HCT116 (cell line): ENCODE measurements at places on chromosomes 6 and 20. TPM values are rescaled to one million over a fixed set of nuclear protein-coding genes. Genes with fewer than 3 reads are reported as not detected.

- DNase-seq = no peak
These were observed 25.7 kb downstream of the KCNG1 start for GRCh38 chr20:50996901-50997865.

GRCh38 chr6:41622206-41622988 lies 15.9 kb upstream of the MDFI start:
- DNase-seq = no peak

DNA sequence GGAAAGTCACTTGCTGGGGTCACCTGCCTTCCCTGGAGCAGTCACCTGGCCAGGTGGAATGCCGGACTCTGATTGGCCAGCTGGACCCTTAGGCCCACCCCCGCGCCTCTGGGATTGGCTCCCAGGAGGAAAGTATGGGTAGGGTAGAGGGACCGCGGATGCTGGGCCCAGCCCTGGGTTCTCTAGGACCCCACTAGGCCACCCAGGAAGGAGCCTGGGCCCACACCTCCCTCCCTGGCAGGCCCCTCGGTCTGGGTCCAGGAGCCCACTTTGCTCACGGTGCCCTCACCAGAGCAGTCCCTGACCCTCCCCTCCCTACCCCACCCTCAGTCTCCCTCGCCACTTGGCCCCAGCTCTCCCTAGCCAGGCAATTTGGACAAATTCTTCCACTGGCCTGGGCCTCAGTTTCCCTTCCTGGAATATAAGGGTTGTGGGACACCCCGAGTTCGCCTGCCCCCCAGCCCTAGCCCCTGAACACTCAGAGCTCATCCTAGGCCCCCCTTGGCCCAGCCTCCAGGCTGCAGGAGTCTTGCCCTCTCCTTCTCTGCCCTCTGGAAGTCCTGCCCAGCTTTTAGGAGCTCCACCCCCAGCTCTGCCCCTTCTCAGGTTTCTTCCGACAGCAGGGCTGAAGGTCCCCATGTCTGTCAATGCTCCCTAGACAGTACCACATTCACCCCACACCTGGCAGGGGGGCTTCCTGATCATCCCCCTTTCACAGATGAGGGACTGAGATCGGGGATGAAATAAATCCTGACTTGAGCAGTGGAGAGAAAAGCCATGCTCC lies 299.6 kb downstream of the TAF4 start:
- DNase-seq = no peak

DNA sequence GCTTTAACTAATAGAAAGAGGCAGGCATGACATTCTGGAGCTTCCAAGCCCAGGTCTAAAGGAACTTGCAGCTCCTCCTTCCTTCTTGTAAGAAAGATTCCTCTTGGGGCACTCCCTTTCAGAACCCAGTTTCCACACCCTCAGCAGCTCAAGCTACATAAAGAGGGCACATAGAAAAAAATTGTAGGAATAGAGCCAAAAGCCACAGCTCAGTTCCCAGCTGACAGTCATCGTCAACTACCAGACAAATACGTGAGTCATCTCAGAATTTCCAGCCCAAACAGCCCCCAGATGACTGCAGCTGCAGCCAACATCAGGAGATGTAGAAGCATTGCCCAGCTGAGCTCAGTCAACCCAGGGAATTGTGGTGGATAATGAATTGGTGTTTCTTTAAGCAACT lies 349.8 kb upstream of the ARID1B start:
- DNase-seq = no peak

GRCh38 chr6:17011985-17012384 lies 89.9 kb upstream of the STMND1 start:
- no peak for DNase-seq

DNA sequence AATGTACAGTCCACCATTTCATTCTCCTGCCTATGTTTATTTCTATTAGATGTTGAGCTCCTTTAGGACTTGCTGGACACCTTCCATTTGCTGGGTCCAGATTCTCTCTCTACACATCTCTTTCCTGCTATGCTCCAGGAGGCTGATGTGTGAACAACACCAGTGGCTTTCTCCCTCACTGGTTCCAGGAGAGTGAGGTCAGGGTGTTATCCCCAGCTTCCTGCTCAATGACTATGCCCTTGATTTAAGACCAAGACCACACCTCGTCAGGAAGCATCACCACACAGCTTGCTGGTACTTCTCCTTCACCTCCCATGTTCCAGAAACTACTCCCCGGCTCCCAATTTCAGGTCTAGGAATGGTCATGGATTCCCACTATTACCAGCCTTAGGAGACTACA lies 31.3 kb upstream of the E2F3 start:
- DNase-seq = no peak

DNA sequence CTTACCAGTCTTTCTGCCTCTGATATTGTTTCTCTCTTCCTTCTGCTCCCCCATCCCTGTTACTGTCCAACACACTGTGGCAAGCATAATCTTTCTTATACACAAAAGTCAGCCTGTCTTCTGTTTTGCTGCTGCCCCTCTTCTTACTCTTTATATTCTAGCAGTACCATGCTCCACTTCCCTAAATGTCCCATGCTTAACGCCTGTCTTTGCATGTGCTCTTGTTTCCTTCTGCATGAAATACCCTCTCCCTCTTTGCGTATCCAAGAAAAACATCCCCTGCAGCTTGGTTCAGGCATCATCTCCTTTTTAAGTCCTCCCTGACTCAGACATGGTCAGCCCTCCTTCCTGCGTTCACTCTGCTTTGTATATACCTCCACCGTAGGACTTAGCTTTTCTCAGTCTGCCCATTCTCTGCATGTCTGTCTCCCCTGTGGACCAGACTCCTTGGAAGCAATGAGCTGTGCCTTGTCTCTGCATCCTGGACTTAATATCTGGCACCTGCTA lies 103.9 kb downstream of the CTNNBL1 start:
- no peak for DNase-seq

Gene MOXD1
- total RNA-seq = 1.0 TPM

Gene COMMD7
- total RNA-seq = 13.2 TPM

DNA sequence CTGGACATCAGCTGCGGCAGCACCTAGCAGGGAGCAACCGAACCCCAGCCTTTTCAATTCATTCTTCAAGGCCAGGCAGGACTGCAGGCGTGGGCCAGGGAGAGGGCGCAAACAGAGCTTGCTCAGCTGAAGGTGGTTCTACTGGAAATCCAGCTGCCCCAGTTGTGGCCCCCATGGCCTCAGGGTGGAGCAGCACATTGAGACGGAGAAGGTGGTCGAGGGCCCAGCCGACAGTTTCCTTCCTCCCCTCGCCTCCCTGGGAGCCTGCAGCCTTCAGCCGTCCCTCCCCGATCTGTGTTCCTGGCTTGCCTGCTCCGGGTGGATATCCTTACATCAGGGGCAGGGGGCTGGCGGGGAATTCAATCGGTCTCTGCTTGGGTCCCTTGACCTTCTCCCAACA lies 217.8 kb downstream of the ANKRD60 start:
- DNase-seq = no peak

DNA sequence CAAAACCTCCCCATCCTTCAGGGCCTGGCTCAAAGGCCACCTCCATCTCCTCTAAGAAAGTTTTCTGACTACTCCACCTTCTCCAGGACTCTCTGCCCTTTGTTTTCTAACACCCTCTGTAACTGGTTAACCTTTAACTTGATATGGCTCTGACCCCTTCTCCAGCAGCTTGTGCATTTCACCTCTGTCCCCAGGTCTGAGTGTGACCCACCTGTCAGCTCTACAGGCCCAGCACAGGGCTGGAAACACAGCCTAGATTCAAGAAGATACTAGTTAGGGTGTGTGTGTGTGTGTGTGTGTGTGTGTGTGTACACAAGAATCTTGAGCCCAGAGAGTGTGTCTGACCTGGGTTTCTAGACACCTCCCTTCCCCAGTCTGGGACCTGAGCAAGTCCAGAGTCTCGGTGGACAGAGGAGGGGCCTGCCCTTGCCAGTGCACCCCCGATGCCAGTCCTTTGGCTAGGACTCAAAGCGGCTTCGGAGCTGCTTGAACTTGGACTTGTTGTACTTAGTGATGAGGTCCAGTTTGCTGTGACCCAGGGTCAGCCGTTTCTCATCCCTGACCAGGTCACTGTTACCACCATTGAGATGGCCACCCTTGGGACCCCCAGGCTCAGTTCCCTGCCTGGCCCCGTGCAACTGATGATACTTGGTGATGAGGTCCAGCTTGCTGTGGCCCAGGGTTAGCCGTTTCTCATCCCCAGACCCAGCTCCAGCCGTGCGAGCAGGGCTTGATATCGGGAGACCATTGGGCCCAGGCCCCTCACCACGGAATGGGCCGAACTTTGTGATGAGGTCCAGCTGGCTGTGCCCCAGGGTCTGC lies 1.7 kb upstream of the EIF6 start:
- no peak for DNase-seq

Gene KIAA1755
- not detected for total RNA-seq

DNA sequence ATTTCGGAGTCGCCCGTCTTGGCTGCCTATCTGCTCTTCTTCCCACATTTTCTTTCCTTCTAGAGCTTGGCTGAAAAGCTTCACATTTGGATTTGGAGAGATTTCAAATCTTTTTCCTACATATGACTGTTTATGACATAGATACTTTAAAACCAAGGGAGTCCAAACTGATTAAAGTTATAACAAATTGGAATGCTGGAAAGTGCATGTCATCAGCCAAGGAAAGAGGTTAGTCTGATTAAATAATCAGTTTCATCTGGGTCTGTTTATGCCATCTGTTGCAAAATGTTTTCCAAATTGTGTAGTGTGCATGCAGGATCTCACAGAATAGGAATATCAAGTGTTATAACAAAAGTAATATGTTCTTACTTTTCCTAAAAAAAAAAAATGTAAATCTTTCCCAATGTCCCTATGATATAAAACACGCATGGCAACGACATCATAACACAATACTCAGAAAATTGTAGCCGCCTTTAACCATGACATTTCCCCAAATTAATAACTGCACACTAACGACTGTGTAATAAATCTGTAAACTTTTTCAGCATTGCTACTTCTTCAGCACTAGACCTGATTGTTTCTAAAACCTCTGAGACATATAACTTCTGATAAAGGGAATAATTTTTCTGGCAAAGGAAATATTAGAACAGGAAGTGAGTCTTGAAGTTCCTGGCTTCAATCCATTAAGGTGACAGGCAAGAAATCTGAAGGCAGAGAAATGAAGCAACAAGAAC lies 230.2 kb upstream of the FOXQ1 start:
- no peak for DNase-seq

DNA sequence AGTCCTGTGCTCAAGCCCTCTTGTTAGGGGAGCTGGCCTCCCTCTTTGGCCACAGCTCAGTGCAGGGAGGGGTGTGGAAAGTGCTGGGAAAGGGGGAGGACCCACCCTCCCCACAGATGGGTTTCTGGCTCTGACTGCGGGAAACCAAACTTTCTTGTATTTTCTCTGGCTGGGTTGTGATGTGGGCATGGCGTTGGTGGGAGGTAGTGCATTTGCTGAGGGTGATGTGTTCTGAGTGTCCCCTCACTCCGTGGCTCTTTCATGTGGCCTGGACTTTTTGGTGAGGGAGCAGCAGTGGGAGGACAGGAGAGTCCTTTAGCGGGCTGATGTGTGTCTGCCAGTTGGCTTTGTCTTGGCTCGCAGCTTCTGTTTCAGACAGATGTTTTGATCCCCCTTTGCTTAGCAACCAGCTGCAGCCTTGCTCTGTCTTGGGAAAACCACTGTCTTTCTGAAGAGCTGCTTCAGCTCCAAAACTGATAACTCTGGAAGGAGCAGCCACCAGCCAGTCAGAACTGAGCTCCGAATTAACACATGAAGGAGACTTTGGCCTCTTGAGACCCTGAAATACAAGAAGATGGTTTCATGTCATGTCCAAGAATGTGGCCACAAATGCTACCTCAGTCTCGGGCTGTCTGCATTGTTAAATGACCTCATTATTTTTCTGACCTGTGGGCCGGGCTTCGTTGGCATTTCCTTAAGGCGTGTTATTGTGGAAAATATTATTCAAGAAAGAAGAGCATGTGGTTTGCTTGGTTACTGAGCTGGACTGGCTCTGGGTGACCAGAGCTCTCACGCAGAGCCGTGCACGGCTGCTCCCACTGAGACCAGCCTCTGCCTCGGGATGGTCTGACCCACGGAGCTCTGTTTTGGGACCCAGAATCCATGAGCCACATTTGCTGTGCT lies 21.5 kb downstream of the SYNJ2 start:
- no peak for DNase-seq

DNA sequence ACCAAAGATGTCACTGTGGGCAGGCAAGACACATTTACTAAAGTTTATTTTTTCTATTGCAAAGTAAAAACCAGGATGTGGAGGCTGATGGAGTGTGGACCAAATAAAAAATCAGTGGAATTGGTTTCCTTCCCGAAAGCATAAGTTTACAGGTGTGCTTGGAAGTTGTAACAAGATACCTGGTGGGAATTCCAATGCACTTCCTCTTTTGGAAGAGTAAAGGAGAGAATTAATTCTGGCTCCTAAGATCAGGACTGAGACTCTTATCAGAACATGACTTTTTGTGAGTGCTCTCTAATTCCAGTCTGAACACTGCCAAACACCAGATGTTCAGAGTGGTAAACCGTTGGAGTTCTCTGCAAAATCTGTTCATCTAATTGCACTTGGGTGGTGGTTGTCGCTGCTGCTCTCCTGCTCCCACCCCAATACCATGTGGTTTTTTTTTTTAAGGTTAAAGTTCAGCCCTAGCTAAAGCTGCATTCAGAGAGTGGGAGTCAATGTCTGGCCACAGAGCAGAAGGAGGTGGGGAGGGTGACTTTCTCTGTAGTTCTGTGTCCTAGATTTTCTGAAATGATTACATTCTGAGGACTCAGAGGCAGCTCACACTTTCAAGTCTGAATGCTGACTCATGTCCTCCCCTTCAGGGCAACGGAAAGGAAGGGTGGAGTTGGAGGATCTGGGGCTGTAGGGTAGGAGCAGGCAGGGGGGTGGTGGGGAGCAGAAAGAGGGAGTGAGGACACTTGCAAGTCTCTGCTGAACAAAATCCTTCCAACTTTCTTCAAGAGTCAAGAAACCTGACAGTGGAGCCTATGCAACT lies 275.8 kb upstream of the PRDM1 start:
- DNase-seq = peak; percentile 35

GRCh38 chr6:129901910-129902309 lies 40.8 kb upstream of the TMEM244 start:
- no peak for DNase-seq

DNA sequence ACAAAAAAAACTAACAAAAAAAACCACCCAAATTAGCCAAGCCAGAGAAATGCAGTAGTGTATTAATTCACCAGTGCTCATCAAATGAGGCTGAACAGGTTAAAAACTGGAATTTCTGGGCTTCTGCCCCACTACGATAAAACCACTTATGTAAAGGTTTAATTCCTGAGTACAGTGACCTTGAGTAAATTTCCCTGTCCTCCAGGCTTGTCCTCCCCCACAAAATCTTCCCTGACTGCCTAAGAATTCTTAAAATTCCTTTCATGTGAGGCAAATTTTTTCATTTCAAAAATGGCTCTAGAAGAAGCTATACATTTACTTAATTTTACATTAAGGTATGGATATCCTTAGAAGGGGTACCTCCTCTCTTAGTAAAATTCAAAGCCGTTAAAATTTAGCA lies 80.1 kb upstream of the ID4 start:
- DNase-seq = no peak

Gene NKAPL
- total RNA-seq = not detected

Gene TMEM217
- total RNA-seq = 0.98 TPM

DNA sequence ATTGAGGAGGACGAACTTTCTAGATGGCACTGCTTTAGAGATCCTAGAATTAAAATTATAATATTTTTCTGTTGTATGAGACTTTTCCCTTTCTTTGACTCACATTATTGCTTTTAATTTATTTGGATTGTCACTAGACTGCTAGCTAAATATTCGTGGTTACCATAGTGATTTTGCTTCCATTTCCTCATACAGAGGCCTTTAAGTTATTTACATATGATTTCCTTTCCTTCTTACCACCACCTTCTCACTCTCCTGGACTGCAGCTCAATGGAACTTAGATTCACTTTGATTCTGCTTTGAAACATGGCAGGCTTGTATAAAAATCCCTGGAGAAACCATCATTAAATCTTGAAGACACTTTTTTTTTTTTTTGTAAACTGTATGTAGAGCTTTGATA lies 222.9 kb downstream of the LAMA2 start:
- no peak for DNase-seq

Gene NHLRC1
- total RNA-seq = not detected
